T-helper 17 cell (primary cell): ENCODE measurements at places on chromosomes 7 and 10.

- no peak overlapping the region for H3K27ac ChIP-seq
- peak overlapping the region; percentile 79 for H3K4me3 ChIP-seq
- DNase-seq = no peak
- peaks cover 57% of the 10 kb centered on the region for H3K27me3 ChIP-seq
Observed at GRCh38 chr10:124092250-124092859, 1.0 kb downstream of the CHST15 start.

- no peak for DNase-seq
- H3K4me1 ChIP-seq = no peaks in the 10 kb centered on the region
- H3K36me3 ChIP-seq = no peaks in the 10 kb centered on the region
- no peak overlapping the region for H3K27ac ChIP-seq
Observed at GRCh38 chr7:78427209-78427608, 628.6 kb downstream of the PHTF2 start.

GRCh38 chr7:51009716-51010496 lies 227.2 kb upstream of the GRB10 start:
- DNase-seq = no peak
- H3K27me3 ChIP-seq = peaks cover 13% of the 10 kb centered on the region
- no peak overlapping the region for H3K27ac ChIP-seq
- H3K36me3 ChIP-seq = no peaks in the 10 kb centered on the region

DNA sequence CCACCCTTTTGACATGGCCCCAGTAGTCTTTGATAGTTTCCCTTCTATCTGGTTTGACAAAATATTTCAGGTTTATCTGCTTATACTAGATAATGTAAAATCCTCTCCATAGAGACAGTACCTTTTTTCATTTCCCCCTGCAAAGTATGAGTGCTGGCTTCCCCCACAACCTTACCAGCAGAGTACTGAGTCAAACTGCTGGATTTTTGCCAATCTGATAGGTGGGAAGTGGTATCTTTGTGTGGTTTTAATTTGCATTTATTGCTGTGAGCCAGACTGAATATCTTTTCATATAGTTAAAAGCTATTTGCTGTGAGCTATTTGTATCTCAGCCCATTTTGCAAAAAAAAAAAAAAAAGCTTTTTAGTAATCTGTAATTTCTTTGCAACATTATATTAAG lies 32.1 kb upstream of the HECTD2 start:
- peak overlapping the region; percentile 41 for H3K4me3 ChIP-seq
- DNase-seq = no peak
- H3K4me1 ChIP-seq = peaks cover 19% of the 10 kb centered on the region
- H3K27ac ChIP-seq = no peak overlapping the region

DNA sequence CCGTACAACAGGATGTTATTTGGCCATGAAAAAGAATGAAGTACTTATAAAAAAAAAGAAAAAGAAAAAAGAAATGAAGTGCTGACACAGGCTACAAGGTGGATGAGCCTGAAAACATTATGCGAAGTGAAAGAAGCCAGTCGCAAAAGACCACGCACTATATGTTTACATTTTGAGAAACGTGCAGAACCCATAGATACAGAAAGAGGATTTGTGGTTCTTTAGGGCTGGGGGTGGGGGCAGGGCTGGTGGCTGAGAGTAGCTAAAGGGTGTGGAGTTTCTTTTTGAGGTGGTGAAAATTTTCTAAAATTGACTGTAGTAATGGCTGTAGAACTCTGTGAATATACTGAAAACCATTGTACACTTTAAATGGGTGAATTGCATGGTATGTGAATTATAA lies 86.0 kb upstream of the FAM20C start:
- DNase-seq = no peak
- no peaks in the 10 kb centered on the region for H3K36me3 ChIP-seq
- H3K27ac ChIP-seq = no peak overlapping the region
- H3K4me1 ChIP-seq = no peaks in the 10 kb centered on the region

DNA sequence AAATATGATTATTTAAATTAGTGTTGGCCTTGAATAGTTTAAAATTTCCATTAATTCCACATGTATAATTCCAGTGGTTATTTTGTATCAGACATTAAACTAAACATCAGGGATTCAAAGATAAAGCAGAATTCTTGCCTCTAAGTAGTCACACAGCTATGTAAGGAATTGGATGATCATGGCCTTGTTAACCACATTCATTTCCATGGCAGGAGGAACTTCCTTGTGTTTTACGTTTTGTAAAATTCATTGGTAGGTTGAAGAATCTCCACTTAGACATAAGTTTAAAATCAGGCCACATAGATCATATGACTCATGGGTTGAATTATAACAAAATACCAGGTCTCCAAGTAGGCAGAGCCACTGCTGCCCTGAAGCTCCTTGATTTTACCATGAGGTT lies 289.7 kb downstream of the PLXDC2 start:
- no peaks in the 10 kb centered on the region for H3K36me3 ChIP-seq
- no peak overlapping the region for H3K4me3 ChIP-seq
- H3K27ac ChIP-seq = no peak overlapping the region
- H3K4me1 ChIP-seq = no peaks in the 10 kb centered on the region
- DNase-seq = no peak
- no peaks in the 10 kb centered on the region for H3K27me3 ChIP-seq

- H3K27ac ChIP-seq = no peak overlapping the region
- H3K4me3 ChIP-seq = no peak overlapping the region
- H3K36me3 ChIP-seq = no peaks in the 10 kb centered on the region
- peaks cover 7% of the 10 kb centered on the region for H3K4me1 ChIP-seq
- peaks cover 47% of the 10 kb centered on the region for H3K27me3 ChIP-seq
Observed at GRCh38 chr10:77030974-77031373, 606.6 kb downstream of the KCNMA1 start.

- DNase-seq = no peak
- peaks cover 15% of the 10 kb centered on the region for H3K36me3 ChIP-seq
- no peaks in the 10 kb centered on the region for H3K27me3 ChIP-seq
- peak overlapping the region; percentile 84 for H3K4me3 ChIP-seq
Observed at GRCh38 chr10:100508691-100509150, 10.9 kb downstream of the SEC31B start.

GRCh38 chr10:480928-481552 lies 208.4 kb downstream of the DIP2C start:
- DNase-seq = no peak
- no peak overlapping the region for H3K27ac ChIP-seq
- H3K4me3 ChIP-seq = no peak overlapping the region
- H3K4me1 ChIP-seq = peaks cover 5% of the 10 kb centered on the region
- no peaks in the 10 kb centered on the region for H3K27me3 ChIP-seq
- no peaks in the 10 kb centered on the region for H3K36me3 ChIP-seq

GRCh38 chr7:121452389-121452788 lies 56.3 kb upstream of the FAM3C start:
- no peak for DNase-seq
- H3K36me3 ChIP-seq = no peaks in the 10 kb centered on the region
- H3K27me3 ChIP-seq = no peaks in the 10 kb centered on the region
- no peak overlapping the region for H3K27ac ChIP-seq
- H3K4me3 ChIP-seq = no peak overlapping the region
- peaks cover 6% of the 10 kb centered on the region for H3K4me1 ChIP-seq

DNA sequence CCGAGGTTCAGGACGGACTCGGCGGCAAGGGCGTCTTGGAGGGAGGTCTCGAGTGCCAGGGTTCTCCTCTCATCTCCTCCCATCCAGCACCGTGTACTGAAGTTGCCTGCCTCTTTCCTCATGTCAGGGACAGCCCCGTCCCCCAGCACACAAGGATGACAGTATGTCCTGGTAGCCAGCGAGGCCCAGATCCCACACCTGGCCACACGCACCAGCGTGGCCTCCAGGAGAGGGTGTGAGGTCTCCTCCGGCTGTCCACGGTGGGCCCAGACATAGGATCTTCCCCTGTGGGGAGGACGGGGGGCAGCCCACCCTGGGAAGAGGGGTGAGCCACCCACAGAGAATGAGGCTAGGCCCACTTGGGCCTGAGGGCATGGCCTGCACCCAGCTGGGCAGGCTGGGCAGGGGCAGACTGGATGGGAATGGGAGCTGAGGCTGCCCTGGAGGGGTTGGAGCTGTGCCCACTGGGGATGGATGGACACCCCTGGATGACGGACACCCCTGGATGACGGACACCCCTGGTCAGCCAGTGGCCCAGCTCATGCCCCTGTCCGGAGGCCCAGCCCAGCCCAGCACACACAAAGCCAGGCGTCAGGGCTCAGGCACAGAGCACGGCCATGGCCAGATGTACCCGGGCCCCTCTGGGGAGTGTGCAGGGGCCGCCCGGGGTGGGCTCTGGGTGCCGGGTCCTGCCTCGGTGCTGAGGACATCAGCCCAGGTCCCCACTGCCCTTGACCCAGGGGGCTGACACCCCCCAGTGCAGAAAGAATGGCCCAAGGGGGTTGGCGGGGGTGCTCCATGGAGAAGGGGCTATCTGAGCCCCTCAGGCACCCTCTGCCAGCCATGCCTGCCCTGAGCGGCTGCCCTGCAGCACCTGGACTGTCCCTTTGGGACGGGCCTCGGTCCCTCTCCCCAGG lies 30.9 kb upstream of the CFAP46 start:
- H3K4me1 ChIP-seq = peaks cover 4% of the 10 kb centered on the region
- no peak overlapping the region for H3K4me3 ChIP-seq
- no peak overlapping the region for H3K27ac ChIP-seq

- no peak overlapping the region for H3K4me3 ChIP-seq
- no peak overlapping the region for H3K27ac ChIP-seq
- no peak for DNase-seq
Observed at GRCh38 chr10:10528563-10528910, 489.1 kb upstream of the CELF2 start.

- DNase-seq = no peak
- no peak overlapping the region for H3K27ac ChIP-seq
- H3K4me1 ChIP-seq = peaks cover 5% of the 10 kb centered on the region
- H3K27me3 ChIP-seq = no peaks in the 10 kb centered on the region
- H3K4me3 ChIP-seq = no peak overlapping the region
Observed at GRCh38 chr7:124934841-124935240, 5.2 kb upstream of the POT1 start.

DNA sequence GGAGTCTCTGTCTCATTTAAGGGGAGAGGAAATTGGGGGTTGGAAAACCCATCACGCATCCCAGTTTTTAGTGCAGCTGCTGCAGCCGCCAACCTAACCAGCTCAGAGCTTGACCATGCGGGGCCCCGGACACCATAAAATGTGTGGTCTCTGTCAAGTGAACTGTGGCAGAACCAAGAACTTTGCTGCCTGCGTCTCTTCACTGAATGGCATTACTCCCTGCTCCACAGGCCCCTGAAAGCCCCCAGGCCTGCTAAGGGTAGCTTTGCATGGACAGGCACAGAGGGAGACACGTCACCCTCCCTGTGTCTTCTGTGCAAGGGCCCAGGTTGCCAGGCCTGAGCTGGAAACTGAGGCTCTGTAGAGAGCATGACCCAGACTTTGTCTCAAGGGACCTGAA lies 144.6 kb upstream of the GPR26 start:
- no peaks in the 10 kb centered on the region for H3K36me3 ChIP-seq
- no peak for DNase-seq
- H3K27me3 ChIP-seq = peaks cover 36% of the 10 kb centered on the region
- H3K4me3 ChIP-seq = no peak overlapping the region

GRCh38 chr10:34524369-34525091 lies 290.6 kb downstream of the PARD3 start:
- H3K27ac ChIP-seq = no peak overlapping the region
- H3K36me3 ChIP-seq = no peaks in the 10 kb centered on the region
- no peak for DNase-seq
- H3K27me3 ChIP-seq = peaks cover 38% of the 10 kb centered on the region
- no peak overlapping the region for H3K4me3 ChIP-seq
- H3K4me1 ChIP-seq = peaks cover 3% of the 10 kb centered on the region

- H3K4me3 ChIP-seq = no peak overlapping the region
- DNase-seq = no peak
- peaks cover 9% of the 10 kb centered on the region for H3K4me1 ChIP-seq
- no peaks in the 10 kb centered on the region for H3K27me3 ChIP-seq
- H3K36me3 ChIP-seq = peaks cover 13% of the 10 kb centered on the region
- no peak overlapping the region for H3K27ac ChIP-seq
Observed at GRCh38 chr7:131455546-131455945, 100.9 kb downstream of the PODXL start.

DNA sequence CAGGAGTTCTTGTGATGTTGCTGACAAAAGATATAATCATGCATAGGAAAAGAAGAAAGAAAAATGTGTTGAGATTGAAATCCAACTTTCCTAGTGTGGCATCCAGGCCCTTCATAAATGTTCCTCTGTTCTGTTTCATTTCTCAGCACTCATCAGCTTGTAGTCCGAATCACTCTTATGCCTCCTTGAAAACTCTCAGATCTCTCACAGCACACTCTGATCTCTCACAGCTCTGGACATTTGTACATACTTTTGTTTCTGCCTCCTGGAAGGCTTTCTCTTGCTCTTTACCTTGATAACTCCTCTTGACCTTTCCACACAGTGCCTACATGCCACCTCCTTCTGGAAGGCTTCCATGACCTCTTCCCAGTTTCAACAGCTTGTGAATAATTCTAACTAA lies 409.0 kb upstream of the LRRN3 start:
- H3K27ac ChIP-seq = no peak overlapping the region
- no peaks in the 10 kb centered on the region for H3K36me3 ChIP-seq
- no peak overlapping the region for H3K4me3 ChIP-seq
- H3K27me3 ChIP-seq = no peaks in the 10 kb centered on the region
- no peaks in the 10 kb centered on the region for H3K4me1 ChIP-seq

- H3K27me3 ChIP-seq = peaks cover 71% of the 10 kb centered on the region
- H3K4me3 ChIP-seq = no peak overlapping the region
- no peak overlapping the region for H3K27ac ChIP-seq
- no peak for DNase-seq
Observed at GRCh38 chr10:86086418-86086817, 280.2 kb downstream of the GRID1 start.

DNA sequence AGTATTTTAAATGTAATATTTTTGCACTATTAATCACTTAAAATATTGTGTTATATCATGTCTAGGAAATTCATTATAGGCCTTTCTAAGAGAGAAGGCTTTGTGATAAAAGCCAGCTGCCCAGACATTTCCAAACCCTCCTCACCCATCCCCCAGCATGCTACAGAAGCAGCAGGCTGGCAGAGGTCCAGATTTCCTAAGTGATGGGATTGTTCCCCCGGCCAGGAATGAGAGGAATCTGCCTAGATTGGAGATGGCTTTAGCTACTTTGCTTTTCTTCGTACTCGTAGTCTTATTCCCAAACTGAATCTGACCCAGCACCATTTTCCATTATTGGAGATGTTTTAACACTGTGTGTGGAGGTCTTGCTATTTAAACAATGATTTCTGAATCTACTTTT lies 29.4 kb downstream of the CDK14 start:
- H3K4me3 ChIP-seq = no peak overlapping the region
- H3K4me1 ChIP-seq = no peaks in the 10 kb centered on the region
- no peaks in the 10 kb centered on the region for H3K36me3 ChIP-seq
- DNase-seq = no peak

- DNase-seq = no peak
- peaks cover 20% of the 10 kb centered on the region for H3K4me1 ChIP-seq
Observed at GRCh38 chr7:151761957-151762356, 115.0 kb downstream of the PRKAG2 start.
